ENCODE measurements at places on chromosomes 4 and X. TPM values are rescaled to one million over a fixed set of nuclear protein-coding genes. Genes with fewer than 3 reads are reported as not detected.

The XPNPEP2 gene
- 0.27 TPM for total RNA-seq

The POF1B gene
- 0.64 TPM for total RNA-seq

The MAGED4 gene
- not detected for total RNA-seq

The KLB gene
- total RNA-seq = 0.08 TPM

The MAGEA1 gene
- total RNA-seq = not detected

- no peak for DNase-seq
Measured at GRCh38 chrX:151724563-151725337, 8.9 kb downstream of the FATE1 start.

- DNase-seq = no peak
Measured at GRCh38 chrX:132004728-132005127, 18.4 kb upstream of the STK26 start.

GRCh38 chr4:38681281-38681991 lies 17.4 kb downstream of the KLF3 start:
- no peak for DNase-seq

- DNase-seq = no peak
Measured at GRCh38 chrX:155069414-155069813, 1.5 kb downstream of the CMC4 start.

DNA sequence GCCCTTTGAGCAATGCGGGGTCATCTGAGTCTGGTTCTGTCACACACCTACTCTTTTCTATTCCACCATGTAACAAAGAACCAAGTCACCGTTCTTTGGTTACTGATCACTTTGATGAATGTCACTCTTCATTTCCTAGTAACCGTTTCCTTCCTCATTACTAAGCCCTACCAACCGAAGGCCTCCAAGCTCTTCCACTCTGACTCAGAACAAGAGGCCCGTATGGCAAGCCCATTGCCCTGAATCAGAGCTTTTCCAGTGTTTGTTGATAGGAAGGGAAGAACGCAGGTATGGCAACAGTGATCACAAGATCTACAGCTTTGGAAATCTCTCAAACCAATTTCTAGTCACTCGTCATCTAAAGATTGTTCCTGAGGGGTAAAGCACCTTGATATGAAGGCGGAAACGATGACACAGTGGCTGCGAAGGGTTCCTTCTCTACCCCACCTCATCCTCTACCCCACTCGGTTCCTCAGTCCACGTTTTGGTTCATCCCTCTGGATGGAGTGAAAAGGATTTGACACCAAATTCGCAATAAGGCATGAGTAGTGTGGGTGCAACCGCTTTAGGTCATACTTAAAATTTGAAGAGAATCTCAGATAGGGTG lies 28.0 kb upstream of the CD40LG start:
- no peak for DNase-seq

- DNase-seq = no peak
Measured at GRCh38 chr4:57184378-57185029, 74.3 kb upstream of the IGFBP7 start.

- DNase-seq = no peak
Measured at GRCh38 chrX:68934421-68934820, 105.6 kb downstream of the EFNB1 start.

- DNase-seq = no peak
Measured at GRCh38 chr4:120331486-120332370, 265.1 kb upstream of the MAD2L1 start.

- no peak for DNase-seq
Measured at GRCh38 chrX:54116391-54116790, 66.7 kb downstream of the FAM120C start.

DNA sequence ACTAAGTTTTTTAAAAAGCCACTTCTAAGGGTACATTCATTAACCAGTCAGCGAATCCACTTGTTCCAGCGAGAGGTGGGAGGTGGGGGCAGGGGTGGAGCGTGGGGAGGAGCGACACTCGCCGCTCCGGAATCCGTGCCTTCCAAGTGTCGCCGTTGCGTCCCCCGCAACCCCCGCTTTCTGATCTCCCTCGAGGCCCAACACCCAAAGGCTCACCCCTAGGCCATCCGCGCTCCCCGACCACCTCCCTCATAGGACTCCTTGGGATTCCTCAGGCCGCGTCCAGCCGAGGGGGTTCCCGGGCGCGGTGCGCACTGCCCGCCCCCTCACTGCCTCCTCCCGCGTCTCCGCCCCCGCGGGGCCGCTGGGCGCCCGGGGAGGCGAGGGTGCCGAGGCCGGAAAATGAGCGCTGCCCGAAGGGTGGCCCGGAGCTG lies 108.1 kb upstream of the STOX2 start:
- no peak for DNase-seq

DNA sequence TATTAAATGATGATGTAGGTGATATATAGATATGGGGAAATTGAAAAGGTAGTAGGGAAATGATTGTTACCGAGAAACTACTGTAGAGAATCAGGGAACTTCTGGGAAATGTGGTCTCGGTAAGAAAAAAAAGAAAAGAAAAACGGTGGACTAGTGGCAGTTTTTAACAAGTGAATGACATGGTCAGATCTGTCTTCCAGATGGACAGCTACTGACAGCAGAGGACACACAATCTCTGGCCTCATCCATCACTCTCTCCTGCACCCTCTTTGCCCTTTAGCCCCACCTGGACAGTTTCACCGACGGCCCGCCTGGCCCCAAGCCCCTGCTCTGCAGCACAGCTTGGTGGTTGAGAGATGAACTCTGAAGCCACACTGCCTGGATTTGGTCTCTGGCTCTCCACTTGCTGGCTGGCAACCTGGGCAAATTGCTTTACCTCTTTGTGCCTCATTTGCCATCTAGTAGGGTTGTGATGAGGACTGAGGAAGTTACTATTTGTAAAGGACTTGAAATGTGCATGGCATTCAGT lies 23.4 kb downstream of the RBM47 start:
- no peak for DNase-seq

DNA sequence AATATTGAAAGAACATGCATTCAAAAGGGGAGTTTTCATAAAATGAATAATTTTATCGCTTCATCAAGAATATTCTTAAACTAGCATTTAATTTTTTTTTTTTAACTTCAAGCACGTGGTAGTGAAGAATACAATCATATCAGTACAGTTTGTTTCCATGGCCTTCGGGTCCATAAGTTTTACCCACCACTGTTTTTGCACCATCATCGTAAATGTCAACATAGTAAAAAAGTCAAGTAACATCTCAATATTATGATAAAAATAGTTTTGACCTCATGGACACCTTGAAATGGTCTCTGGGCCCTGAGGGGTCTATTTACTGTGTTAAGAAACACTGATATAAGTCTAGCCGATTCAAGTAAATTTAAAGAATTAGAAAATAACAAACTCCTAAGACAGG lies 80.2 kb downstream of the ANKRD17 start:
- DNase-seq = no peak
